Left ventricle myocardium inferior (tissue), 1 donor: ENCODE measurements at places on chromosomes 4 and X.

- no peaks in the 10 kb centered on the region for H3K36me3 ChIP-seq
- no peak overlapping the region for H3K4me3 ChIP-seq
- H3K27ac ChIP-seq, result no peak overlapping the region
- no peak for DNase-seq
- no peaks in the 10 kb centered on the region for H3K4me1 ChIP-seq
Measured at GRCh38 chrX:153628665-153629064, 18.3 kb upstream of the DUSP9 start.

DNA sequence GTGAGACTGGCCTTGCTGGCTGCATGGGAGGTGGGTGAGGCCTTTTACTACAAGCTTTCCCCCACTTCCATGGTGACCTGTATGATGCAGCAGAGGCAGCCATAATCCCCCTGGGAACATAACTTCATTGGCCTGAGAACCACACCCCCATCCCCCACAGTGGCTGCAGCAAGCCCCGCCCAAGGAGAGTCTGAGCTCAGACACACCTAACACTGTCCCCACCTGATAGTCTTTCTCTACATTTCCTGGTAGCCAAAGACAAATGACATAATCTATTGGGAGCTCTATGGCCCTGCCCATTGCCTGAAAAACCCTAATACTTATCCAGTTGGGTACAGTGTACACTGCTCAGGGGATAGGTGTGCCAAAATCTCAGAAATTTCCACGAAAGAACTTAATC lies 62.6 kb downstream of the GLUD2 start:
- H3K36me3 ChIP-seq, result no peaks in the 10 kb centered on the region
- no peaks in the 10 kb centered on the region for H3K4me1 ChIP-seq
- no peak for DNase-seq
- no peak overlapping the region for H3K4me3 ChIP-seq
- H3K27ac ChIP-seq, result no peak overlapping the region

DNA sequence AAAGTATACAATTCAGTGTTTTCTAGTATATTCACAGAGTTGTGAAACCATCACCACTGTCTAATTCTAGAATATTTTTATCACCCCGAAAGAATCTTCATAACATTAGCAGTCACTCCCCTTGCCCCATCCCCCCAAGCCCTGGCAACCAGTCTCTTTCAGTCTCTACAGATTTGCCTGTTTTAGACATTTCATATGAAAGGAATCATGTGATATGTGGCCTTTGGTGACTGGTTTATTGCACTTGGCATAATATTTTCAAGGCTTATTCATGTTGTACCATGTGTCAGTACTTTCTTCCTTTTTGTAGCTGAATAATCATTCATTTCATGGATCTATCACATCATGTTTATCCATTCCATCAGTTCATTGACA lies 371.7 kb downstream of the AFF2 start:
- H3K36me3 ChIP-seq, result no peaks in the 10 kb centered on the region
- no peak overlapping the region for H3K4me3 ChIP-seq
- H3K27me3 ChIP-seq, result no peaks in the 10 kb centered on the region

- H3K27me3 ChIP-seq, result no peaks in the 10 kb centered on the region
- H3K27ac ChIP-seq, result peak overlapping the region; percentile 37
- no peaks in the 10 kb centered on the region for H3K36me3 ChIP-seq
- H3K4me3 ChIP-seq, result no peak overlapping the region
- peaks cover 14% of the 10 kb centered on the region for H3K4me1 ChIP-seq
- DNase-seq, result no peak
Measured at GRCh38 chr4:15239866-15240265, 188.0 kb upstream of the C1QTNF7 start.

GRCh38 chr4:150045410-150045809 lies 32.8 kb upstream of the DCLK2 start:
- H3K4me3 ChIP-seq, result no peak overlapping the region
- no peaks in the 10 kb centered on the region for H3K36me3 ChIP-seq
- H3K27ac ChIP-seq, result no peak overlapping the region
- H3K27me3 ChIP-seq, result no peaks in the 10 kb centered on the region
- DNase-seq, result no peak
- H3K4me1 ChIP-seq, result peaks cover 5% of the 10 kb centered on the region

GRCh38 chr4:55031158-55031557 lies 94.2 kb downstream of the KDR start:
- no peak overlapping the region for H3K4me3 ChIP-seq
- no peaks in the 10 kb centered on the region for H3K27me3 ChIP-seq
- H3K27ac ChIP-seq, result peak overlapping the region; percentile 58
- H3K4me1 ChIP-seq, result peaks cover 45% of the 10 kb centered on the region
- no peak for DNase-seq

DNA sequence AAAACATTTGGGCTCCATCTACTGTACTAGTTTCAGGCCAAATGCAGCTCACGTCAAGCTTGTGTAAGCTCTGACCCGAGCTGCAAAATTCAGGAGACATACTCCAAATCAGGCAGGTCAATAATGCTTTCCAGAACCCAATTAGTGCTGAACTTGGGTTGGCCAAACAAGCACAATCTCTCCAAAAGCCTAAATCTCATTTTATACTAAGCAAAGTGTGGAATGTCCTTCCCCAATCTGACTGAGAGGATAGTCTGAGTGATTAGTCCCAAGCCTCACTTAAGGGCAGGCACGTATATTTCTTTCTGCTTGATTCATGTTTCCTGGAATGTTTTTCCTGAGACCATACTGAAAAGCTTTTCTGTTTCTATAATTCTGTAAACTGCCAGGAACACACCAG lies 79.9 kb downstream of the NKX6-1 start:
- H3K27me3 ChIP-seq, result no peaks in the 10 kb centered on the region
- H3K4me3 ChIP-seq, result no peak overlapping the region
- DNase-seq, result no peak
- H3K4me1 ChIP-seq, result no peaks in the 10 kb centered on the region

GRCh38 chr4:184548316-184548647 lies 73.9 kb upstream of the IRF2 start:
- H3K4me3 ChIP-seq, result peak overlapping the region; percentile 55
- no peaks in the 10 kb centered on the region for H3K27me3 ChIP-seq
- peak overlapping the region; percentile 38 for H3K27ac ChIP-seq
- H3K36me3 ChIP-seq, result no peaks in the 10 kb centered on the region
- DNase-seq, result no peak
- H3K4me1 ChIP-seq, result peaks cover 10% of the 10 kb centered on the region

GRCh38 chr4:140612357-140612756 lies 43.6 kb upstream of the UCP1 start:
- H3K4me3 ChIP-seq, result no peak overlapping the region
- no peak overlapping the region for H3K27ac ChIP-seq
- no peaks in the 10 kb centered on the region for H3K27me3 ChIP-seq
- peaks cover 9% of the 10 kb centered on the region for H3K4me1 ChIP-seq
- no peaks in the 10 kb centered on the region for H3K36me3 ChIP-seq

DNA sequence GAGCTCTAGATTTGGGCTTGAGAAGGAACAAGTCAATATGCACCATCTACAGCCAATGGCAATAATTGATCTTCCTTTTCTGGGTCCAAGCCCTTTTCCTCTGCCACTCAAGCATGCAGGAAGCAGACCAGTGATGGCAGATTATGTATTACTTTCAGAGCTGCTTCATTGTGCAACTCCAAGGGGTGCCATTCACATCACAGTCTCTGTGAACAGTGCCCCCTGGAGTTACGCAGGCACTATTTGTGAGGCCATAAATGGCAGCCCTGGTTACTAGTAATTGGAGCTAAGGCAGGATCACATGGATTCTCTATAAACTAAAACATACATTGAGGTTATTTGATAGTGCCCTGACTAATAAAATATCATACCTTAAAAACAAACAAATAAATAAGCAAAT lies 313.4 kb upstream of the SLC7A11 start:
- H3K4me3 ChIP-seq, result no peak overlapping the region
- no peak for DNase-seq
- no peaks in the 10 kb centered on the region for H3K27me3 ChIP-seq
- no peaks in the 10 kb centered on the region for H3K4me1 ChIP-seq
- H3K36me3 ChIP-seq, result no peaks in the 10 kb centered on the region
- no peak overlapping the region for H3K27ac ChIP-seq

DNA sequence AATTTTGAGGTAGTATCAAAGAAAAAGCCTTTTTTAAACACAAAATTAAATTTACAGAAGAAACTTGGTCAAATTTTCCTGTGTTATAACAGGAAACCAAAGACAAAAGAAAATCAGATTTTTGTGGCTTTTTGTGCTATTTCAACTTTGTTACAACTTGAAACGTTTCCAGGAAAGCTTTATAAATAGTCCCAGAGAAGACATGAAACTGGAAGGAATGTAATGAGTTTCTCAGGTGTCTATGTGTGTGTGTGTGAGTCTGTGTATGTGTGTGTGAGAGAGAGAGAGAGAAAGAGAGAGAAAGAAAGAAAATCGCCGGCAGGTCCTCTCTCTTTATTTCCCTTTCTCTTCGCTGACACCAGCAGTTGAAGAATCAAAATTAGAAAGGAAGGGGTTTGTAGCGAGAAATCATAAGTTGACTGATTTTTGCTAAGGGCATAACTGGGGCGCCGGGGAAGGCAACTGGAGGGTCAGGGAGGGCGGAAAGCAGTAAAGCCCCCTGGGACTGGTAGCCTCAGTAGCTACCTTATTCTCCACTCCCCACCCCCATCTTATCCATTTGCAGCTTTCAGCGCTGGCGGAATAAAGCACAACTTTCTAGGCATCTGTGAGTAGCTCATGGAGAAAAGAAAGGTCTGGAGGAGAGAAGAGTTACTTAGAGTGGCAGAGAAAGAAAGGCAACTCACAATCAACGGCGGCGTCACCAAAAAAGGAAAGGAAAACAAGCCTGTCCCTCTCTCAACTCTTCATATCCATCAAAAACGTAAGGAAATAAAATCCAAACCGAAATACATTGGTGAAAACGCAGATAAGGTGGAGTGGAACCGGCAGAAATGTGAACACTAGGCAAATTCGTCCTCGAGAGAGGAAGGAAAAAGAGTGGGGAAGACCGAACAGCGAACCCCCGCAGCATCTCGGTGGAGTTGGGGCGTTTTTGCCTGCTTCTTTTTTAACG lies 1.3 kb downstream of the TMEM47 start:
- peaks cover 25% of the 10 kb centered on the region for H3K4me1 ChIP-seq
- H3K27me3 ChIP-seq, result no peaks in the 10 kb centered on the region
- peak overlapping the region; percentile 89 for H3K27ac ChIP-seq
- peak overlapping the region; percentile 78 for H3K4me3 ChIP-seq
- no peaks in the 10 kb centered on the region for H3K36me3 ChIP-seq
- no peak for DNase-seq

DNA sequence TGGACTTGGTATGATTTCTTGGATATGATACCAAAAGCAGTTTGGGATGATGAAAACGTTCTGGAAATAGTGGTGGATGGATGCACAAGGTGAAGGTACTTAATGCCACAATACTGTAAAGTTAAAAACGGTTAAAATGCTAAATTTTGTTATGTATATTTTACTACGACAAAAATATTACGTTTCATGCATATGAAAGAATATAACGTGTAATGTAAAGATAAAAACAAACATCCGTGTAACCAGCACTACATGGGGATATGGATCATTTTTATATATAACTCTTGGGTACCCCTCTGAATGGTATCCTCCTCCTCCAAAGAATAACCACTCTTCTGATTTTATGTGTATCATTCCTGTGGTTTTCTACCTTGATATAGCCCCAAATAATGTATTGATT lies 862 bp upstream of the CENPU start:
- no peaks in the 10 kb centered on the region for H3K36me3 ChIP-seq
- peak overlapping the region; percentile 78 for H3K27ac ChIP-seq
- peak overlapping the region; percentile 74 for H3K4me3 ChIP-seq
- H3K4me1 ChIP-seq, result peaks cover 24% of the 10 kb centered on the region
- no peaks in the 10 kb centered on the region for H3K27me3 ChIP-seq

- no peak overlapping the region for H3K27ac ChIP-seq
- no peak for DNase-seq
- H3K4me3 ChIP-seq, result no peak overlapping the region
- peaks cover 20% of the 10 kb centered on the region for H3K4me1 ChIP-seq
- no peaks in the 10 kb centered on the region for H3K27me3 ChIP-seq
- no peaks in the 10 kb centered on the region for H3K36me3 ChIP-seq
Measured at GRCh38 chr4:182645511-182645910, 271.7 kb downstream of the DCTD start.

- no peak for DNase-seq
- H3K4me3 ChIP-seq, result no peak overlapping the region
- no peaks in the 10 kb centered on the region for H3K27me3 ChIP-seq
- H3K36me3 ChIP-seq, result no peaks in the 10 kb centered on the region
Measured at GRCh38 chrX:13195340-13195739, 124.5 kb downstream of the ATXN3L start.

- H3K36me3 ChIP-seq, result no peaks in the 10 kb centered on the region
- no peak overlapping the region for H3K27ac ChIP-seq
- H3K4me3 ChIP-seq, result no peak overlapping the region
- H3K4me1 ChIP-seq, result no peaks in the 10 kb centered on the region
Measured at GRCh38 chrX:152600853-152601633, 36.7 kb upstream of the GABRQ start.

DNA sequence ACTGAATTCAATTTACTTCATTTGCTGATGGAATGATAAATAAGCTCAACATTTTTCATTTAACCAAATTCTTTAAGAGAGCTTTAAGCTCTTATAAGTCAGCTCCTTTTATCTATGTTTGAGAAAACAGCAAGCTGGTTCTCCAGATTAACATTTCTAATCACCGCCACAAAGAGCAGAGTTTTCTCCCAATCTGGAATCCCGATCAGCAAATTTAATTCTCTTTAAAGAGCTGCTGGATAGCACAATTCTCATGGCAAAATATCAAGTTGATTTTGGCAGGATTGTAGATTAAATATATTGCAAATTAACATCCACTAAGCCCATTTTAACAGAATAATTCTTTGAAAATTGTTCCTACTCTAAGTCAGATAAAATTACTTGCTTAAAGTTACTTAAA lies 48.8 kb downstream of the RPS6KA3 start:
- H3K27me3 ChIP-seq, result no peaks in the 10 kb centered on the region
- H3K27ac ChIP-seq, result peak overlapping the region; percentile 76
- peak overlapping the region; percentile 57 for H3K4me3 ChIP-seq
- H3K36me3 ChIP-seq, result no peaks in the 10 kb centered on the region
